Activated CD4-positive, alpha-beta memory T cell treated with anti-CD3 and anti-CD28 coated beads for 36 hours (primary cell): ENCODE measurements at places on chromosomes 4 and X. TPM values are rescaled to one million over a fixed set of nuclear protein-coding genes. Genes with fewer than 3 reads are reported as not detected.

Gene PRICKLE3
- total RNA-seq: 20.1 TPM

Gene SLC16A2
- 1.2 TPM for total RNA-seq

Gene HS3ST1
- not detected for total RNA-seq

Gene ADH7
- not detected for total RNA-seq

Gene NMU
- total RNA-seq: not detected

Gene FAM9B
- total RNA-seq: not detected

Gene SEC24D
- 36.2 TPM for total RNA-seq

Gene SPATA4
- not detected for total RNA-seq

Gene SLC34A2
- not detected for total RNA-seq

Gene STPG2
- total RNA-seq: not detected

Gene S100P
- 20.3 TPM for total RNA-seq

Gene CHRDL1
- not detected for total RNA-seq
